ENCODE measurements at places on chromosomes 6 and 20.

GRCh38 chr6:148557796-148558321, 189.0 kb upstream of the UST start:
- DNase-seq = no peak

DNA sequence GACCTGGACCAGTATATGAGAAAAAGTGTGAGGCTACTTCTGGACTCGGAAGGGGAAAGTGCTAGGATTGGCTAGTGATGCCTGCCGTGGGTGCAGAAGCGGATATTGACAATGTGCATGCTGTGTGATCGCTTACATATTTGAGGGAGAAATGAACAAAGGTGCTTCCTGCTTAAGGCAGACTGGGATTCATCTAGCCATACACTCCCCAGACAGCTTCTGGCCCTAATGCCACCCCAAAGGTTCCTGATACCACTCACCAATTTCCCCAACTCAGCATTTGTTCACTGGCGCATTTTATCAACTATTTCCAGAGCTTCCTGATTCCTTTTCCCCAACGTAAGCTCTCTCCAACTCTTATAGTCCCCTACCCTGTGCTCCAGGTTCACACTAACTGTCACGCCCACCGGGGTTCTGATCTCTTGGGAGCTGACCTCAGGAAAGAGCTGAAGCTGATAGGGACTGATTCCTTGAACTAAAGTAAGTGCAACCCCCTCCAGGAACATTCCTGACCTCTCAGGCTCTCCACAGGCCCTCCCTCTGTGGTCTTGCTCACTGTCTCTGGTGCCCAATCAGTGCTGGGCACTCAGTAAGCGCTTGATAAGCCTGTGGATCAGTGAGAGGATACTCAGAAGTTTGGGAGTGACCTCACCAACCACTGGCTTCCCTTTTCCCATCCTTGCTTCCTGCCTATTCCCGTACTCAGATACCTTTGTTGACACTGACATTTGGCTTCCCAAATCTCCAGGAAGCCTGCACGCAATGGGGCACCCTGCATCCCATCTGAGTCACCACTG, 73.3 kb downstream of the MRPL14 start:
- DNase-seq = no peak

- DNase-seq = no peak
Observed at GRCh38 chr20:48364688-48365421, 462.9 kb downstream of the PREX1 start.

GRCh38 chr6:15574486-15574885, 88.3 kb downstream of the DTNBP1 start:
- DNase-seq = no peak

- DNase-seq = no peak
Observed at GRCh38 chr6:39327507-39327906, 5.0 kb upstream of the KCNK16 start.

- no peak for DNase-seq
Observed at GRCh38 chr20:44838521-44838920, 28.2 kb upstream of the RIMS4 start.

DNA sequence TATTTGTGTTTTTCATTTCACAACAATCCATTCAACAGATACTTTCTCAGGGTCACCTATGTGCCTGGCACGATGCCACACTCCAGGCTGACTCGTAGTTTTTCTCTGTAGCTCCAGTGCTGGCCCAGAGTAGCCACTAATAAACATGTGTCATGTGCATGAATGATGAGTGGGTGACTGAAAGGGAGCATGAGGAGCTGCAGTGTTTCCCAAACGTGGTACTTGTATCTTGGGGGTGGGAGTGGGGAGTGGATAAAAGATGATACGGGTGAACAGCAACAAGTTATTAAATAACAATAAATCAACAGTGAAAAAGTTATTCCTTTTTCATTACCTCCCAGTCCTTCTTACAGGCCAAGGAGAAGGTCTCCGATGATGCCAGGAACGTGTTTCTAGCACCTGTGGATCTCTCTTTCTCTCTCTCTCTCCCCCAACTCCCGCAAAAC, 17.1 kb downstream of the SRXN1 start:
- no peak for DNase-seq

DNA sequence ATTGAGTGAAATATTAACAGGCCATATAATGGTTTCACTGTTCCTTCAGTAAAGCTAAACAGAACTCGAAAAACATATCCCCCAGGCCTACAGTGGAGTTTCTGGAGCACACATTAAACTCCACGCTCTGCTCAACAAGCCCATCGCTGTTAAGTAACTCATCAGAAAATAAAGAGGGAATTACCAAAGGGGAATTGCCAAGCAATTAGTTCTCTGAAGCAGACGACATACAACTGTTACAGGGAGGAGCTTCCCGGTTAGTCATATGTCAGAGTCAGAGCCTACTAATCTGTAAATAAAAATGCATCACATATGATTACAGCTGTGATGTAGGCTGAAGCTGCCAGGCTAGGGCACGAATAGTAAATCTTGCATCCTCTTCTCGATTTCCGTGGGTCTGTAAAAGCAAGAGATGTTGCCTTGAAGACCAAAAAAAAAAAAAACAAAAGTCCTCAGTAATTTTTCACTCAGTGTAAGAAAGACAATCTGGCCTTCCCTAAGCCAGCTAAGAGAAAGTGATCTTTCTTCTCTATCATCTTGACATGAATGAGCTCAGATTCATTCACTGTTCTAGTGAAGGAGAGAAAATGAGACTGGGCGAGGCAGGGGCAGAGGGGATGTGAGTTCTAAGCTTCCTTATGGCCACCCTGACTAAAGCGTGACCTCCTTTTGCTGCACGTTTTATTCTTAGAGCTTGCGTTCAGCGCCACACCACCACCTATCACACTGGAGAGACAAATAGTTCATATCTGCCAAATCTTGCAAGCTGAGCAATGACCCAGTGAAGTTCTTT, 13.8 kb downstream of the ATXN1 start:
- DNase-seq = no peak

- DNase-seq = no peak
Observed at GRCh38 chr6:17945111-17945510, 42.3 kb downstream of the KIF13A start.

- no peak for DNase-seq
Observed at GRCh38 chr6:87274660-87275274, 47.6 kb upstream of the SMIM8 start.

- DNase-seq = no peak
Observed at GRCh38 chr6:119209452-119210205, 131.2 kb upstream of the FAM184A start.

DNA sequence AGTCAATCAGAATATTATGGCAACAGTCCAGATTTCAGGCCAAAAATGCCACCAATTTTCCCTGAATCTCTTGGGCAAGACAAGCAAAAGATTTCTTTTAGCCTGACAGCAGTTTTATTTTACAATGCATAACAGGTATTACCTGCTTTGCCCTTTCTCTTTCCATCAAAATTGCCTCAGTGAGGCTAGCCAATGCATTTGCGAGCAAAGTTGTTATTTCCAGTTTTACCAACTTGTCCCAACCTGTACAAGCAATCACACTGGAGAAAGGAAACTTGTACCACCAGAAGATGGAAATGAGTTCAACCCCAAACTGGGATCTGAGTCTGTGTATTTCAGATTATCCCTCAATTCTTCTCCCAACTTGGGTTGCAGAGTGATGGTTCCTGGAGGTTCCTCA, 279.9 kb upstream of the CDYL start:
- DNase-seq = no peak

DNA sequence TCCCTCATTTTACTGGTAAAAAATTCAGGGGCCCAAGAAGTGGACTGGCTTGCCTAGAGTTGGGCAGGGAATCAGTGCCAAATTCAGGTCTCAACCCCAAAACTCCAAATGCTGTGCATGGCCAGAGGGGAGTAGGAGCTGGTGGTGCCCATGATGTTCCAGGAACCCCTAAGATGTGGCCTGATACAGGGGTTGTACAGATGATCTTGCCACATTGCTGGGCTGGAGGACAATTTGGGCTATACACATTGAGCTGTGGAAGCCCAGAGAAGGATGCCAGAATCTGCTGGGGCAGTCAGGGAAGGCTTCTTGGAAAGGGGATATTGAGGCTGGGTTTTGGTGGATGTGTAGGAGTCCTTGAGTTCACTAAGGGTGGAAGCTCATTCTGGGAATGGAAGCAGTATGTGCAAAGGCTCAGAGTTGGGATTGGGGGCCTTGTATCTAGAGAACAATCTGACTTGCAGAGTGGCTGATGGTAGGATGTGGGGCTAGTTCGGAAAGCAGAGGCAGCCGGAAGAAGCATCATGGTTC, 38.0 kb upstream of the APCDD1L start:
- DNase-seq = no peak

DNA sequence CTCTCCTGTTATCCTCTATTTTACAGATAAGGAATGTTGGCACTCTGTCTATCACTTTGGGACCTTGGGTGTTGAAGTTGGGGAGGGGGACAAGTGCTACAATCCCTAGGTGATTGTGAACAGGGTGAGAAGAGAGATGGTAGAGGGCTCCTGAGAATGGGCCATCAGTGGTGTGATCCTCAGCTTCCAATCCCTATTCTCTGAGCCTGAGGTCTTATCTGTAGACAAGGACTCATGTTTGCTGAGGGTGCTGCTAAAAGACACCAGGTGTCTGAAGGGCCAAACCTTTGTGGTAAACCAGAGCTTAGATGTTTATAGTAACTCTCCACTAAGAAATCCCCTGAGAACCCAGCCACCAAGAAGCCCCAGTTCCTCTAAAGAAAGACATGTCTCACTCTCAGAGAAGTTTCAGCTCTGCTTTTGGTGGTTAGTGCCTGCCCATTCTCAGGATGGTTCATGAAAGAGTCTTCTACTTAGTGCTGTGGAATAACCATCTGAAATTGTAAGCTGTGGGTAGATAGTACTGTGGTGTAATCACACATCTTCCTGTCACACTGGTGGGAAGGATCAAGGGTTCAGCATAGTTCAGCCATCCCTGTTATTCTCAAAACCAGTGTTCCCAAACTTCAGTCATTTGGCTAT, 58.2 kb upstream of the IL20RA start:
- no peak for DNase-seq

- no peak for DNase-seq
Observed at GRCh38 chr6:160461641-160462040, 113.5 kb downstream of the SLC22A3 start.

GRCh38 chr20:13261460-13262301, 40.6 kb downstream of the ISM1 start:
- DNase-seq = peak; percentile 48

DNA sequence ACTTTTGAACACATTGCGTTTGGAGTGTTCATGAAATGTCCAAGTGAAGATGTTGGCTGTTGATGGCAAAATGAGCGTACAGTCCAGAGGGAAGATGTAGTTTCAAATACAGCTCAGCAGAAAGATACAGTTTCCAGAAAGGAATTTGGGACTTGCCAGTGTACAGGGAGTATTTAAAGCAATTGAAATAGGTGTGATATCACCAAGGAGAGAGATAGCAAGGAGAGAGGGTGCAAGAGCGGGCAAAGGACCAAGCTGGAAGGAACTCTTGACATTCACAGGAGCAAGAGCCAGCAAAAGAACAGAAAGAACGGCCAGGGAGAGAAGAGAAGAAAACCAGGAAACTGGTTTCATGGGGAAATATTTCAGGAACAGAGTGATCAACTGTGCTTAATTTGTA, 47.8 kb downstream of the CARMIL1 start:
- no peak for DNase-seq

DNA sequence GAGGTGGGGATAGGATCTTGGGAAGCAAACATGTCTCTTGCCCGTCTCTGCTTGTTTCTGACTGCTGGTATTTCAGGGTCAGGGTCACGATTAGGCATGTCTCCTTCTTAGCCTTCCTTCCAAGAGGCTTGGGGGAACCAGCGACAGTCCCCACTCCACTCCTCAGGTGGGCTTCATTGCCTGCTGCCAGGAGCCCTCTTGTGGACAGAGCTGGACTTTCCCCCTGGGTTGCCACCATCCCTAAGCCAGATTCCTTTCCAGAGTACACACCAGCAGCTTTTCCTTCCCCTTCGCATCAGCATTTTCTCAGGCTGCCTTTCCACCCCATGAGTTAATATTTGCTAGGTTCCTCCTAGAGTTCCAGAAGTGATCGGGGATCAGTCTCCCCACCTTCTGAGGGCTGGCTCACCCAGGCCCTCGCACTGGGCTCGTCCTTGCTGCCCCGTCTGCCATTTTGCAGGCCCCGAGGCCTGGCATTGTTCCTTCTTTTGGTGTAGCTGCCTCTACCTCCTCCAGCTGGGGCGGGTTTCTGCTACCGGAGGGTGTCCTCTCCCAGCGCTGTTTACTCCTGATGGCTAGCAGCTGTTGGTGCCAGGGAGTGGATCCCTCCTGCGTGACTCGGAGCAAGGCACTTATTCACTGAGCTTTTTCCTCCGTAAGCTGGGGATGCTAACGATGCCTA, 8.8 kb upstream of the C20orf144 start:
- peak; percentile 23 for DNase-seq

GRCh38 chr6:158512809-158513208, 47.1 kb upstream of the TMEM181 start:
- DNase-seq = no peak

- no peak for DNase-seq
Observed at GRCh38 chr6:17700421-17701416, 6.0 kb downstream of the NUP153 start.

DNA sequence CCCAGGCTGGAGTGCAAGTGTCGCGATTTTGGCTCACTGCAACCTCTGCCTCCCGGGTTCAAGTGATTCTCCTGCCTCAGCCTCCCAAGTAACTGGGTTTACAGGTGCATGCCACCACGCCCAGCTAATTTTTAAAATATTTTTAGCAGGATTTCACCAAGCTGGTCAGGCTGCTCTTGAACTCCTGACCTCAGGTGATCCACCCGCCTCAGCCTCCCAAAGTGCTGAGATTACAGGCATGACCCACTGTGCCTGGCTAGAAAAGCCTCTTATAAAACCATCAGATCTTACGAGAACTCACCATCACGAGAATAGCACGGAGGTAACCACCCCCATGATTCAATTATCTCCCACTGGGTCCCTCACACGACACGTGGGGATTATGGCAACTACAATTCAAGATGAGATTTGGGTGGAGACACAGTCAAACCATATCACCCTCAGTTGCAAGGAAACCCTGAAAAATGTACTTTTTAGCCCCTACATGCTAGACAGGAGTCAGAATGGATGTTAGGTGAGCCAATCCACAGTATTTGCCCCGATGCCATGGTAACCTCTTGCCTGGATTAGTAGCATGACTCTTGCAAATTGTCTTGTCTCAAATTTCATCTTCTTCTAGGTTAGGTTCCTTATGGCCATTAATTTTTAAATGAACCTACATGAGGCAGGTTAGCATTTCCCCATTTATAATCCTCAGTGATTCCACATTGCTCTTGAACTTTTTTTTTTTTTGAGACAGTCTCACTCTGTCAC, 17.1 kb upstream of the SASH1 start:
- no peak for DNase-seq

DNA sequence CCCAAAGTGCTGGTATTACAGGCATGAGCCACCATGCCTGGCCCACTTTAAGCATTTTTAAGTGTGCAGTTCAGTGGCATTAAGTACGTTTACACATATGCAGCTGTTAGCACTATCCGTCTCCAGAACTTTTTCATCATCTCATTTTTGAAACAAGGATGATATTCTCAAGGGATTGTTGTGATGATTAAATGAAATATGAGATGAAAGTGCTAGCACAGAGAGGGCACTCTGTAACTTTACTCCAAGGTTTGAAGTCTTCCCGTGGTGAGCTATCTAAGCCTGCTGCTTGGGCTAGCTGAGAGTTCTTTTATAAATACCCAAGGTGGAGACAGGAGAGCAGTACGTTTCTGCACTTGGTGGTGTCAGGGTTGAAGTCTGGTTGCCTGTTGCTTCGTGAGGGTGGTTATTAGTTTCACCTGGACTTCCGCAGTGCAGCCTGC, 6.6 kb downstream of the TM9SF4 start:
- no peak for DNase-seq

- DNase-seq = no peak
Observed at GRCh38 chr6:152404936-152405595, 232.1 kb downstream of the SYNE1 start.

All from stimulated activated CD8-positive, alpha-beta memory T cell treated with anti-CD3 and anti-CD28 coated beads, Interleukin-7, amount 100 ng/mL, for 4 hours (primary cell).